ENCODE measurements at places on chromosomes 5 and 9.

GRCh38 chr9:132694144-132694543, 23.9 kb downstream of the GTF3C4 start:
- DNase-seq, result peak; percentile 24

- DNase-seq, result peak; percentile 23
Observed at GRCh38 chr5:72558383-72558782, 51.2 kb upstream of the ZNF366 start.

DNA sequence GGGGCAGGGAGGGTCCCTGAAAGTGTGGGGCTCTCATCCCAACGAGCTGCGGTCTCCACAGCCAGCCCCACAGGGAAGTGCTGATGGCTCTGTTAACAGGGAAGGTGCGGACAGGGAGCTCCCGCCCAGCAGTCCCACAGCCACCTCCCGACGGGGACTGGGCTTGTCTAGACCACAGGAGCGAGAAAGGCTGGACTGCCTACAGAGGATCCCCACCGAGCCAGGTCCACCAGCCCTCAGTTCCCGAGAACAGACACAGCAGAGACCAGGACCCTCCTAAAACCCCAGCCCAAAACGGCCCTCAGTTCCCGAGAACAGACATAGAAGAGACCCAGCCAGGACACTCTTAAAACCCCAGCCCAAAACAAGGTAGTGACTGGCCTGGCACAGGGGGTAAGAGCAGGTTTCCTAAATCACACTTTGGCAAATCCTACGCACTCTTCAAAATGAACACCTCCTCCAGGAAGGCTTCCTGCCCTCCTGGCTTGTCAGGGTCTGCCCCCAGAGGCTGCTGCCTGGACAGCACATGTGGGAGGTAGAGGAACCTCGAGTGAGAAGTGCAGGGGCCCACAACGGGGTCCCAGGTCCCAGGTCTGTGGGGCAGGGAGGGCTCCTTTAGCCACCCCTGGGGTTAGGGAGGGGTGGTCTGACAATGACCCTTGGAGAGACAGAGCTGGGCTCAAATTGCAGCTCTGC, 86.1 kb upstream of the SARDH start:
- DNase-seq, result no peak

DNA sequence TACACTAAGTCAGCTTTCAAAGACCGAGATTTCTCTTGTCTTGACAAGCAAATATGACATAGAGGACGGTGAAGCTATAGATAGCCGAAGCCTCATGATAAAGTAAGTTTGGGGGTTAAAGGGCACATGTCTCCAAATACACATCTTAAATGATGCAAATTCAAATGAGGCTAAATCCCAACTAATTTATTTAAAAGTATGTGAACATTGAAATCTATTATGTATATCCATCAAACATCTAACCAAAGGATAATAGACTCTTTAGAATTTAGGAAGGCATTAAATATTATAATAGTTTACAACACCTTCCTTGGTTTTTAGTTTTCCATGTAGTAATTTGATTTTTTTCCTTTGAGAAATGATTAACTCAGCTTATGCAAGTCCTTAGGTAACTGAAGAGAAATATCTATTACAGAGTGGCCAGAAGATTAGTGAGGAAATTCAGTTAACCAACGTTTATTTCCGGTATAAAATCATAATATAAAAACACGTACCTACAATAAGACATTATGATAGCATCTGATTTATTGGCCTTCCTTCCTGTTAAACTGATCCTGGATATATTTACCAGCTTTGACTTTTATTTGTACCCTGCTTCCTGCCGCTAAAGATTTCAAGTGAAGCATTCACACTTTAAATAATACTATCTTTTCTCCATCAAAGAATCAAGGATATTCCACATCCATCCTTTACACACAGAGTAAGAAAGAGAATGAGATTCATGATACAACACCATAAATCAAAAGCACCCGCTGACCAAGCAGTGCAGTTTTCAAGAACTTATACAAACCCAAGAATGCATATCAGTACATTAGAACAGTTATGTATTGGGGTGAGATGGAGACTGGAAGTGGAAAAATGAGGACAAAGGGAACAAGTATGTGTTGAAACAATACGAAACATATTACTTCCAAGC, 31.9 kb upstream of the F2R start:
- no peak for DNase-seq

- no peak for DNase-seq
Observed at GRCh38 chr5:110377361-110377760, 349.1 kb downstream of the TMEM232 start.

DNA sequence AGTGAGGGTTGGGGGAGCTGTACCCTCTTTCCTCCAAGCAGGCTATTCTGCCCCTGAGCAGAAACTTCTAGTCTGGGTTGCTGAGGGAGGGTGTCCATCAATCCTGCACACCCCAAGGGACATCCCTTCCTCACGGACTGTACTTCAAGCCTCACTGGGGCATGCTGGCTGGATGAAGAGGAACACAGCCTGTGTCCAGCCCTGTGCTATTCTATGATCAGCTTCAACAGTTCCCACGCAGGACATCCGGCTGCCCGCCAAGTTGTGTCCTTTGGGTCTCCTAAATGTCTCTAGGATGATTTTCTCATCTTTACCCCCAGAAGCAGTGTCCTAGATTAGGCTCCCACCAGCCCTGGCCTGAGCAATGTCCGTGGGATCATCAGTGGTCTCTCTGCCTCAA, 68.1 kb downstream of the CRB2 start:
- DNase-seq, result no peak

GRCh38 chr5:179292202-179292601, 53.1 kb downstream of the ADAMTS2 start:
- DNase-seq, result no peak

Measured in fibroblast of lung (primary cell).